ENCODE measurements at places on chromosomes 1 and 21. TPM values are rescaled to one million over a fixed set of nuclear protein-coding genes. Genes with fewer than 3 reads are reported as not detected.

The UBIAD1 gene
- 13.2 TPM for total RNA-seq

The LCE1F gene
- not detected for total RNA-seq

The SPRR2G gene
- total RNA-seq, result not detected

The KRTAP13-2 gene
- total RNA-seq, result not detected

The PBX1 gene
- 106 TPM for total RNA-seq

The ESRRG gene
- 14.1 TPM for total RNA-seq

The CHI3L1 gene
- 14.2 TPM for total RNA-seq

The C1QA gene
- total RNA-seq, result 66.2 TPM

The SEMA4A gene
- total RNA-seq, result 15.9 TPM

The C1orf185 gene
- not detected for total RNA-seq

The SYTL1 gene
- 3.6 TPM for total RNA-seq

The CNR2 gene
- total RNA-seq, result 0.06 TPM

The AADACL4 gene
- 0.11 TPM for total RNA-seq

The ANKRD35 gene
- 3.7 TPM for total RNA-seq

The AMY1A gene
- not detected for total RNA-seq

The ICOSLG gene
- total RNA-seq, result 1.5 TPM

The MAP3K21 gene
- total RNA-seq, result 2.1 TPM

The TFAP2E gene
- 0.99 TPM for total RNA-seq

The HPDL gene
- total RNA-seq, result 2.0 TPM

The NR1I3 gene
- not detected for total RNA-seq

The S100A2 gene
- total RNA-seq, result not detected

The CELSR2 gene
- 13.4 TPM for total RNA-seq

The MAP7D1 gene
- total RNA-seq, result 64.5 TPM

The AGMAT gene
- 2.6 TPM for total RNA-seq

The BEND5 gene
- total RNA-seq, result 41.6 TPM

The BRINP3 gene
- 24.4 TPM for total RNA-seq

The NR5A2 gene
- 2.8 TPM for total RNA-seq

The UBASH3A gene
- total RNA-seq, result 0.06 TPM

The KCNK1 gene
- total RNA-seq, result 10.5 TPM

The NECTIN4 gene
- total RNA-seq, result not detected

The PLA2G2D gene
- not detected for total RNA-seq

The ADORA1 gene
- 3.1 TPM for total RNA-seq

The HPCA gene
- total RNA-seq, result 57.0 TPM

The BCL2L15 gene
- 0.72 TPM for total RNA-seq

The LRRC53 gene
- 0.40 TPM for total RNA-seq

The CTSK gene
- total RNA-seq, result 73.6 TPM

The RCC1 gene
- total RNA-seq, result 10.0 TPM

The GON4L gene
- 51.1 TPM for total RNA-seq

The S100A3 gene
- not detected for total RNA-seq

The ASCL5 gene
- total RNA-seq, result not detected

The KRTAP12-2 gene
- total RNA-seq, result not detected

The GJA9 gene
- not detected for total RNA-seq
